Aorta (tissue), 5 donors: ENCODE measurements at places on chromosomes 5 and 9.
A peak's percentile ranks its signal among the peaks of the same experiment; 100 is the strongest.

- DNase-seq = no peak
Measured at GRCh38 chr9:7129391-7129790, 371.6 kb downstream of the KDM4C start.

GRCh38 chr9:89177944-89178829 is at the start of gene SHC3:
Gene SHC3 (minus strand): TSS chr9:89178818. CDS start chr9:89178460, 358 bp downstream.
- DNase-seq = no peak

GRCh38 chr5:65862384-65862783 is 64.0 kb upstream of the ERBIN start:
- DNase-seq = no peak

DNA sequence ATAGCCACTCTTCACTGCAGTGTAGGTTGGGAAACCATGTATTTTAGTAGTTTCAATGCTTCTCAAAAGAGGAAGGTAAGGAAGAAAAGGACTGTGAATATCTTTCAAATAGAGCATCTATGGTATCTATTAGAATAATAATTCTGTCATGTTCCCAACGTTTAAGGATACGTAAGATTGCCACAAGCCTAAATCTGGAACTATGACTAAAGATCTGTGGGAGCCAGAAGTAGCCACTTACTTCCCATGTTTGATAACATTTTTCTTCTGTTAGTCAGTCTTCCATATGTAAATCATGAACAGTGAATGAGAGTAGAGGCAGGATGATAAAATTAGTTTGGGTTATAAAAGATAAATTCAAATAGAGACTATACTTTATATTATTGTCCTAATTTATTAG is 16.3 kb upstream of the MROH2B start:
- no peak for DNase-seq

- DNase-seq = peak; percentile 86
Measured at GRCh38 chr5:150497274-150497988, 10.5 kb upstream of the NDST1 start.

- no peak for DNase-seq
Measured at GRCh38 chr5:91956738-91957137, 573.6 kb upstream of the ARRDC3 start.
